RPMI8226 (cell line): ENCODE measurements at places on chromosomes 5 and 9.
A peak's percentile ranks its signal among the peaks of the same experiment; 100 is the strongest.

DNA sequence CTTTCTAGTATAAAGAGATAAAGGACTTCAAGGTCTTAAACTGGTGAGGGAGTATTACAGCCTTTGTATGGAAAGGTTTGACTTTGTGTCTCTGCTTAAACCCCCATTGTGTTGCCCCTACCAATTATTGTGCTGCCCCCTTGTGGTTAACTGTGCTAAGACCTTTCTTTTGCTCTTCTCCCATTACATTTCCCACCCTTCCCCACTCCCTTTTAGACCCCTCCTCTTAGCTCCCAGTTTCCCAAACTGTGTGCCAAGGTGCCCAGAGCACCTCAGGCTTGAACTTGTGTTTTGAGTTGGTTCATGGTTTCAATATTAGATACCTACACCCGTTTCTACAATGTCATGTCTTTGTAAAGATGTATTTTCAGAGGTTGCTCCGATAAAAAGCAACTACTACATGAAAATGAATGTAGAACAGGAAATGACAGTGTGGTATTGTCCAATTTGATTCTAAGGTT is 2.9 kb downstream of the JAK2 start:
- peak; percentile 48 for DNase-seq

- no peak for DNase-seq
These were observed 75.1 kb upstream of the ADCY2 start for GRCh38 chr5:7320701-7321301.

GRCh38 chr9:100011062-100011681 is 87.6 kb downstream of the ERP44 start:
- peak; percentile 36 for DNase-seq

DNA sequence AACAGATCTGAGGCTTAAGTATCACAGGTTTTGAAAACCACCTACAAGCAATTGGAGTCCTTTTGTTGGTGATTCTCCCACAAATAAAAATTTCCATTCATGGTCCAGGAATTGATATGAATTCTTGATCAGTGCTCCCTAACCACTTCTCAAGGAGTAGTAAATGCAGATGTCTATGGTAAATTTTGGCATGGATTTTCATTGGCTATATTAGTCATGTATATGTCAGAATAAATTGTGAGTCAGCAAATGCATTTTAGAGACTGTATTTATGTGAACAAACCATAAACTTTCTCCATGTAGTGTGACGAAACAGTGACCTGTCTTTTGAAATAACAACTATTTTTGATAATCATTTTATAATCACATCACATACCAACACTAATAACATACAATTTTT is 611.1 kb downstream of the HTR1A start:
- DNase-seq, result no peak

DNA sequence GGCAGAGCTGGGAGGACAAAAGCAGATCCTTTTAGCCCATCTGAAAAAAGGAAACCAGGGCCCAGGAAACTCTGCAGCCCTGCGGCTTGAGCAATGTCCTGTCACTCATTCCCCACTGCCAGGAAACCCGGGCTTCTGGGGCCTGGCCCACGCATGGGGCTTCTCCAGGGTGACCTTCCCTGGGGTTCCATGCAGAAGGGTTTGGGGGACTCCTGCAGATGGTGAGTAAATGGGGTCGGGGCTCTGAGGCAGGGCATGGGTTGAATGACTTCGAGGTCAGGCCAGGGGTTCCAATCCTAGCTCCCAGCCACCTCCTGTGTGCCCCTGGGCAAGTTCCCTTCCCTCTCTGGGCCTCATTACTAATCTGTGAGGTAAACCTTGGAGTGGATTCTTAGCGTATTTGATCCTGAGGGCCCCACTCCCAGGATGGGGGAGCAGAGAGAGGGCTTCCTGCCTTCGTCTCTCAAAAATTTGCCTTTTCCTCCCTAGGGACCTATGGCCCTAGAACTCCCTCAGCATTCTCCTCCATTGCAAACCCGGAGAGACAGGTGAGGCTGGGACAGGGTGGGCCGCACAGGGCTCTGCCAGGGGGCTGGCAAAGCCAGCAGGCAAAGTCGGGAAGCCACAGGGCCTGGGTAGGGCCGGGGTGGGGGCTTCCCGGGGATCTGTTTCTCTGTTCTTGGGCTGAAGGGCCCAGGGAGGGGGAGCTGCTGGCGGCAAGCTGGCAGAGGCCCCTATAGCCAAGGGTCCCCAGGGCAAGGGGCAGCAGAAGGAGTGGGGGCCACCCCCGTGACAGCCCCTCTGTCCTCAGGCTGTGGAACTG is 25.8 kb downstream of the ADGRD2 start:
- DNase-seq, result no peak

- no peak for DNase-seq
These were observed 221.9 kb downstream of the TLR4 start for GRCh38 chr9:117926031-117926658.

DNA sequence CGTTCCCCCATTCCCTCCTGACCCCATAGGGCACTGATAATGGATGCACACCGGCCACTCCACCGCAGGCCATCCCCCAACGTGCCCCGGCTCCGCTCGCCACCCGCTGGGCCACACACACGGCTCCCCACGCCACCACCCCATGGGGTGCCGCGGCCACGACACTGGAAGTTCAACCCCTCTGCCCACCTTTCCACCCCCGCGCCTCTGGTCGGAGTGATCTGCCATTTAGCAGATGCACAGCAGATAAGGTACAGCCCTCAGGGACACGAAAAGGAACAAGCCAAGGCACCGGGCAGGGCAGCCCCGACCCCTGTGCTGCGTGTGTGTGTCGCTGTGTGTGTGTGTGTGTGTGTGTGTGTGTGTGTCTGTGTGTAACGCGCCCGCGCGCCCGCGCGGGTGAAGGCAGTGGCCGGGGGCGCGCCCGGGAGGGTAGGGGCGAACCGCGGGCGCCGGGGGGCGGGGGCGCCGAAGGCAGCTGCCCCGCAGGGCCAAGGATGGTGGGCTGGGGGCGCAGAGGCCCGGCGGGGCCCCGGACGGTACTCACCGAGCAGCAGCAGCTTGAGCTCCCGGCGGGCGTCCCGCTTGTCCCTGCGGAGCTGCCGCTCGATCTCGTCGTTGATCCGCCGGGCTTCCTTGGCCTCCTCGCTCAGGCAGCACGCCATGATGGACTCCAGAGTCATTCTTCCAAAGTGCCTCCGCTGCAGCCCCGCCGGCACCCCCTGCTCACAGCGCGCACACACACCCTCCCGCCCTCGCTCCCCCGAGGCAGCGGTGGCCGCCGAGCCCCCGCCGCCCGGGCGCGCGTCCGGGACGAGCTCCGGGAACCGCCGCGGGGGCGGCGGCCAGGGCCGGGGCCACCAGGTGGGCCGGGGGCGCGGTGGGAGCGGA is 813 bp downstream of the GNAQ start:
- no peak for DNase-seq

GRCh38 chr9:136956604-136957003 is 4.5 kb downstream of the LCN12 start:
- DNase-seq, result no peak

GRCh38 chr5:142661957-142662356 is 23.9 kb downstream of the FGF1 start:
- no peak for DNase-seq

DNA sequence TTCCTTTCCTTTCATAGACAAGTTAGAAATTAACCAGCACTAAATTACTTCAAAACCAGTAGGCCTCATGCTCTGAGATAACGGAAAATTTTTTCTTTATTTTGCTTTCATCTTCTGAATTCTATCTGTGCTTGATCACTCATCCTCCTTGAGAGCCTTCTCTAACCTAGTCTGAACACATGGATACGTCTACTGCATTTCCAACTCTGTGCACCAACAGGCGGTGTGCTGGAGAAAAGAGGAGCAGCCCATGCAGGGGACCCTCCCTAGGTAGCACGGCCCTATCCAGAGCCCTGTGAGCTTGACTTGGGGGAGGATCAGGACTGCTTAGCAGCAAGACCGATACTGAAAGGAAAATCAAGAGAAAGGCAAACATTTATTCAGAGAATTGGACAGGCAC is 149.8 kb downstream of the AUH start:
- no peak for DNase-seq

DNA sequence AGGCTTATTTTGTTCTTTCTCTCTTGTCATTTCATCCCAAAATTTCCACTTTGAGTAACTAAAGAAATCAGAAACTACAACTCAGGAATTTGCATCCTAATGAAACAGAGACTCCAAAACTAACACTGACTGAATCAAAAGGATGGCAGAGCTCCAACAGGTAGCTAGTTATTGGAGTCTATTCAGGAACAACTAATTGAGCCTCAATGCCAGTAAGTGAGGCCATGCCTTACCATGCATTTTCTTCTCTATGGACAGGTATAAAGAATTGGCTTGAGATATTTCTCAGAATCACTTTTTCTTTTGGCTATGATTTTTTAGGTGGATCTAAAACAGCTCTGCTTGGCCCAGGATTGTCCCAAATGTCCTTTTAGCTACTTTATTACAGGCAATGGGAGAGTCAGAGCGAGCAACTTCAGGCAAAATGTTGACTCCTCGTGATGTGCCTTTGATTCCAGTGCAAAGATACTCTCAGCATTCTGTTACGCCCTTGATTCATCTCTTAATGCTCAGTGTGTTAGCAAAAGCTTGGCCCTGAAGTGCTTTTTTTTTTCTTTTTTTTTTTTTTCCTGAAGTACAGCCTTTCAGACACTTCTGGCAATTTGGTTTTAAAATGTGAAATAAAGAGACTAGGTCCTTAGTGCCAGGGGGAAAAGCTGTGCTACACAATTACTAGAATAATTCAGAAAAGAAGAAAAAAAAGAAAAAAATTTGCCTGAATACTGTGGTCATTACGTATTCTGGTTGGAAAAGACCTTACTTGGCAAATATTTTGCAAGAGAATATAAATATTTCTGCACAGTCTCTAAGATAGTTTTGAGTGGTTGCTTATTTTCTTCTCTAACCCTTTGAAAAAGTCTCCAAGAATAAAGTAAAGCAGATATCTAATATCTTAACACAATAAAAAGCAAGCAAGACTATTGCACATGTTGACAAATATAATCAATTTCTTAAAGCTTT is 423.7 kb downstream of the ANXA1 start:
- DNase-seq, result no peak

GRCh38 chr9:134630861-134631260 is 10.7 kb upstream of the COL5A1 start:
- DNase-seq, result no peak

DNA sequence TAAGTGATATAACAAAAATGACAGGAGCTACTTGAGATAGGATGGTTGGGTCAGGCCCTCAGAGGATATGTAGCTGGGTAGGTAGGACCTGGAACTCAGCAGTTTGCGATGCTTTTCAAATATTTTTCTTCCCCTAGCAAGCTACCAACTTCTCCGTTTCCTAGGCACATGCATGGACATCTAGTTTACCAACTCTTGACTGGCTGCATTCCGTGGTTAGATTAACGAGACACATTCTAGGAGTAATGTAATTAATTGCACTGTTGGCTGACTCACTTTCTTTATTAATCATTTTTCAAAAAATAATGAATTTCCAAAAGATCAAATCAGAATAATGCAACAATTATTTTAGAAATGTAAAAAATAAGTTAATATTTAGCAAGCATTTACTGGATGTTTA is 95.9 kb downstream of the MACIR start:
- no peak for DNase-seq

- DNase-seq, result no peak
These were observed 20.3 kb upstream of the TTC33 start for GRCh38 chr5:40775846-40776657.
